ENCODE measurements at places on chromosomes 16 and 17.

DNA sequence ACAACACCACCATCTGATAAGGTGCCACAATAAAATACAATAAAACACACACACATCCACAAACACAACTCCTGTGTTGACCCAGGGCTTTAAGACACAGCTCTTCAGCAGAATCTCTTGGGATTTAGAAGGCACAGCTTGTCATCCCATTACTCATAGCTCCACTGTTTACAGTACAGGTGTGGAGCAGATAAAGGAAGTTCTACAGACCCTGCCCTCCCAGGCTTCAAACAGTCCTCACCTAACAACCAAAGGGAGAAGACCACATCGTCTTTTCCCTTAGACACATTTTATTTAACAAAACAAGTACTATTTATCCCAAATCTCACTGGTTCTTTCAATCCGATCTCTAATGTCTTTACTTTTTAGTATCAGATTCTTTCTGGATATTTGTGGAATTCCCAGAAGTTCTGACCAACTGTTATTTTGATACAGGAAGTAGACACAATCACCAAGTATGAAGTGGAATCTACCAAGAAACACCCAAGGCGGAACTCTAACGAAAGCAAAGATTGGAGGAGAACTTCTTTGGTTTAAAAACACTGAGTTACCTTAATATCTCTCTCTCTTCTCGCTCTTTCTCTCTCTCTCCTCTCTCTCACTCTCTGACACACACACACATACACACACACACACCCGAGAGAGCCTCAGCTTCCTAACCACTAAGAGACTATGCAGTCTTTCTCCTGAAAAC is 46.1 kb downstream of the CYTH1 start:
- no peak for DNase-seq

DNA sequence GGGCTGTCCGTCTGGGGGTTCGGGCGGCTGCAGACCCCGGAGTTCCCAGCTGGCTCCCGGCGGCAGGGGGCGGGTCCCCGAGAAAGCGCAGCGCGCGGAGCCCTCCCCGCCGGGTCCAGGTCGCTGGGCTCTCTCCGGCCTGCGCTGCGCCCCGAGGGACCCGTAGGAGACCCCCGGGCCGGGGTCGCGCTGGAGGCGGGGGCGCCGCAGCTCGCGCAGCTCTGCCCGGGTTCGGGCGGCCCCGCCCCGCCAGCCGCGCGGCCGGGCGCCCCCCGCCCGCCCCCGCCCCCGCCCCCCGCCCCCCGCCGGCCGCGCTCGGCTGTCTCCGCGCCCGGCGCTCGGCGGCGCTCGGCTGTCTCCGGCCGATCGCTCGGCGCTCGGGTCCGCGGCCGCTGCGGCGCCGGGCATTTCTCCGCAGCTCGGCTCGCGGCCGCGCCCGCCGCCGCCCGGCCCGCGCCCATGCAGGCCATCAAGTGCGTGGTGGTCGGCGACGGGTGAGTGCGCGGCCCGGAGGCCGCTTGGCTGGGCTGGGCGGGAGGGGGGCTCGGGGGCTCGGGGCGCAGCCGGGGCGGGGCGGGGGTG is at the start of gene RAC3:
RAC3 (plus strand) TSS at position 376 of the 582 bp plus-strand sequence; CDS start at position 460, 84 bp downstream.
- peak; percentile 25 for DNase-seq

- DNase-seq: peak; percentile 48
Measured at GRCh38 chr16:86862595-86863280, 284.4 kb downstream of the FOXL1 start.

DNA sequence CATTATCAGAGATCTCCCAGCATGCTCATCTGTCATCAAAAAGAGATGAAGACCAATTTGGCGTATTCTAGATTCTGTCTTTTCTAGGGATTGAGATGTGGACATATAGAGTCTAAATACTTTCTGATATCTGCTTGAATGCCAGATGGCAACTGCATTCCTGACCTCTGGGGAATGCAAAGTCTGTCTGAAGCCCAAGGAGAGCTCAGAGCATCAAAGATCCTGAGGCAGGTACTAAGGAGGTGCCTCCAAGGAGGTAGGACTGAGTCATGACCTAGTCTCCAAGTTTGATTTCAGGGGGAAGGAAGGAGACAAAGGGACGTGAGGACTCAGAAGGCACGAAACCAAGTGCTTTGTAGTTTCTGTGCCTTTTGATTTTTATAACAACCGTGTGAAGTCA is 448.4 kb downstream of the HS3ST3B1 start:
- no peak for DNase-seq

- DNase-seq: no peak
Measured at GRCh38 chr17:61376931-61377838, 22.5 kb upstream of the TBX2 start.

DNA sequence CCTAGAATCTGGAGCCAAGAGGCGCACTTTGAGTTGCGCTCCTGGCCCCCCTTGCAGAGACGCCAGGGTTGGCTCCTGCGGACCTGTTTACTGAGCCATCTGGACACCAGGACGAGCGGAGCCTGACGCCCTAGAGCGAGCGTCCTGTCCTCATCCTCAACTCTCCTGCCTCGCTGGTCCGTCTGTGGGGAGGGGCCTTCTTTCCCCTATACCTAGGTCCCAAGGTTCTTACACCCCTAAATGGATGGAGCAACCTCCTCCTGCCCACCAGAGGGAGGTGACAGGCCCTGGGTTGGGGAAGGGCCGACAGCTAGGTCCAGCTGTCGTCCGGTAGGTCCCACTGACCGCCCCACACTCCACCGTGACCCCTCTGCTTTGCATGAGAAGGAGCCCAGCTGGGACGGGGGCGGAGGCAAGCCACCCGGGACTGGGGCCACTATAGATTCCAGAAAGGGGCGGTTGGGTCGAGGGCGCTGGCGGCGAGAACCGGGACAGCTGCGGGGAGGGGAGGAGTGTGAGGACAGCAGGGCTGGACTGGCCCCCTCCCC is 3.1 kb upstream of the LHX1 start:
- no peak for DNase-seq

DNA sequence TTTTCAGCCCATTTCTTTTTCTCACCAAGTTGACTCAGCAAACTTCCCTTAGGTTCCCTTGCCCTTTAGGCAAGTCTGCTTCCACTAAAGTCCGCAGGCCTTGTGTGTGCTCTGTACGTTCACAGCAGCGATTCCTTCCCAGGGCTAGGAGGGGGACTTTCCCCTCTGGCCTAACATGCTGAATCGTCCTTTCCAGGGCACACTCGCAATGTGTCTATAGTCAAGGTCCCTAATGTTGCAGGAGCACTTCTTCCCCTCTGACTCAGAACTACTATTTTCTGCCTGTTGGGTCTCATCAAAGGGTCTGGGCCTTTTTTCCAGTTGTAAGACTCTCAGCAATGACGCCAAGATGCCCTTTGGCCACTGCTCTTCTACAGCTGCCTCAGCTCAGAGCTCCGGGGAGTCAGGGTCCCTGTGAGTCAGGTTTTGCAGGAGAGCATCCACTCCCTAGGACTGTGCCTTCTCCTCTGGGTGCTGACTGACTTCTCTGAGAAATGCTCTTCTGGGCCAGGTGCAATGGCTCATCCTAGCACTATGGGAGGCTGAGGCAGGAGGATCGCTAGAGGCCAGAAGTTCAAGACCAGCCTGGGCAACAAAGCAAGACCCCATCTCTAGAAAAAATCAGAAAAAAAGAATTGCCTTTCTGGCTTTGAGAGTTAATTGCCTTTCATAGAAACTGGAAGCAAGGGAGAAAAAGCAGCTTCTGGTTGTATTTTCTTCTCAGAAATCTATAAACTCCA is 64.4 kb upstream of the TBX2 start:
- DNase-seq: no peak

- no peak for DNase-seq
Measured at GRCh38 chr17:13243585-13243984, 225.8 kb upstream of the ELAC2 start.

DNA sequence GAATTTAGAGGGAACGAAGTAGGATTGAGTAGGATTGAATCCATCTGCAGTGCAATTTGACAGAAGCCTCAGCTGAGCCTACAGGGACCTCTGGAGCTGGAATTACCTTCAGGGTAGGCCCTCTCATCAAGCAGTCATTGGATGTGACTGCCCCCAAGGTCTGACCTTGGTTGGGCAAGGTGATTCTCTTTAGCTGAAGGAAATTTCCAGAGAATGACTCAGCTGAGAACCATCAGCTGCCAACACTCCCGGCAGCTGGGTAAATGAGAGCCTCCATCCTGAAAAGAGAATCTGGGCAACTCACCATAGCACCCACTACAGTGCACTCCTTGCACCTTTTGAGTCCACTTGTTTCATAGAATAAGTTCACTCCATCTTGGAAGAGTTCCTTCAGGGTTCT is 113.5 kb upstream of the MED13 start:
- DNase-seq: no peak

DNA sequence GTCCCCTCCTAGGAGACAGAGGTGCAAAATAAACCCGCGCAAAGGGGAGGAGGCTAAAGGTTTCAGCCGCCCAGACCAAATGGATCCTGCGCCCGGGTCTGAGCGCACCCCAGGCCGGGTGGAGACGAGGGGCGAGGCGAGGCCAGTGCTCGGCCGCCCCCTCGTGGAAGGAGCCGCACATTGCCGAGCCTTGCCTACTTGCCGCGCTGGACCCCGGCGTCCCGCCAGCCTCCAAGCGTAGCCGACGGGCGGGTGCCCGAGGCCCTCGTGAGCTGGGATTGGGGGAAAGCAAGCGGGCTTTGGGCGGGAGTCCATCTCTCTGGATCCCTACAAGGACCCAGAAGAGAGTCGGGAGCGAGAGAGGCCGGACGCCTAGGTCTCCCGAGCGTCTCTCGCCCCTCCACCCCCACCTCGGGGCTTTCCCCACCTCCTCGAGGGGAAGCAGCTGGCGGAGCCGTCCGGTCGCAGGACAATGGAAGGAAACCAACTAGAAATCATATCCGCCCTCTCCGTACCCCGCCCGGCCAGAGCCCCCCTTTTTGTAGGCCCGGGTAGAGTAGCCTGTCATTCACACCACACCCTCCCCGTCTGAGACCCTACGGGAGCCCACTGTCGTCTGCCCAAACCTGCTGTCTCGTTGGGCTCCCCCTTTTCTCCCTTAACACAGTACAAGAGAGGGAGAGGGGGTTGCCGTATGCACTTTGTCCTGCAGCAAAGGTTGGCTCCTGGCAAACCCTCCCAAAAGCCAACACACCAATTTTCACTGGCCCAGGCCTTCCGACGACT is 664 bp upstream of the BCL6B start:
- DNase-seq: peak; percentile 62

GRCh38 chr17:49747632-49748031 is 16.3 kb downstream of the FAM117A start:
- no peak for DNase-seq

GRCh38 chr17:14923981-14924380 is 341.1 kb downstream of the PMP22 start:
- no peak for DNase-seq

GRCh38 chr17:65228734-65229620 is 91.8 kb downstream of the RGS9 start:
- DNase-seq: peak; percentile 71

- no peak for DNase-seq
Measured at GRCh38 chr16:4293181-4293716, 20.4 kb upstream of the TFAP4 start.

- no peak for DNase-seq
Measured at GRCh38 chr16:46839986-46840443, 9.0 kb upstream of the C16orf87 start.

- DNase-seq: no peak
Measured at GRCh38 chr17:56545106-56545505, 48.4 kb upstream of the NOG start.

DNA sequence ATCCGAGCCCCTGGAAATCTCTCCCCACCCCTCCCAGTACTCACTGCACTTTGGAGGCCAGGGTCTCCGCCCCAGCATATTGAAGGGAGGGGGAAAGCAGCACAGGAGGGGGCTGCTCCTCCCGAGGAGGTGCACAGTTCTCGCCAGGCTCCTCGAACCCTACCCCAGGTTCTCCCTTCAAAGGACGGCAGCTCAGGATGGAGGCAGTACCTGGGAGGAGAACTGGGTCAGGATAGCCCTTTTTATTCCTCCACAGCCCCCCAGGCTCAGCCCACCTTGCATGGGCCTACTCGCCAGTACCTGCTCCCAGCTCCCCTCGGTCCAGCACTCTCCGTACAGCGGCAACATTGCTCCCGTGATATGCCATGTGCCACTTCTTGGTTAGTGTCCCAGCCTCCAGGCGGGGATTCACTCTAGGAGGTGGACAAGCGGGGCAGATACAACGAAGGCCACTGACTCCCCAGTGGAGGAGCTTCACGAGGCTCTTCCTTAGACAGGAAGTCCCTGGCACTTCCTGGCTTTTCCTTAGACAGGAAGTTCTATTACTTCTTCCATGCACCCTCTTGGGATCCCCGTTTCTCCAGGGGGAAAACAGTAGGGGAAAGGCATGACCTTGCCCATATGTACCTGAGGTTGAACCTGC is 2.1 kb upstream of the GPS2 start:
- DNase-seq: no peak

DNA sequence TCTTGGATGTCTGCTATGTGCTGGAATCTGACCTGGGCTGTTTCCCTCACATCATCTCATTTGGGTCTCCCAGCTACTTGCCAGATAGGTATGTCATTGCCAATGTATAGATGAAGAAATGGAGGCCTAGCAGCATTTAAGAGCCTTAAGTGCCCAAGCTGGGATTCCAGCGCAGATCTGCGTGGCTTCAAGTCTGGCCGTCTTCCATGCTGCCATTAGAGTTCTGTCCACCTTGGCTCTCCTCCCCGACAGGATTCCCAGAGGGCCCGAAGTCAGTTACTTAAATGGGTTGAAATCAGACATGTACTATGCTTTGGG is 33.0 kb upstream of the CCR7 start:
- no peak for DNase-seq

GRCh38 chr17:13640551-13640950 is 38.8 kb upstream of the HS3ST3A1 start:
- no peak for DNase-seq

DNA sequence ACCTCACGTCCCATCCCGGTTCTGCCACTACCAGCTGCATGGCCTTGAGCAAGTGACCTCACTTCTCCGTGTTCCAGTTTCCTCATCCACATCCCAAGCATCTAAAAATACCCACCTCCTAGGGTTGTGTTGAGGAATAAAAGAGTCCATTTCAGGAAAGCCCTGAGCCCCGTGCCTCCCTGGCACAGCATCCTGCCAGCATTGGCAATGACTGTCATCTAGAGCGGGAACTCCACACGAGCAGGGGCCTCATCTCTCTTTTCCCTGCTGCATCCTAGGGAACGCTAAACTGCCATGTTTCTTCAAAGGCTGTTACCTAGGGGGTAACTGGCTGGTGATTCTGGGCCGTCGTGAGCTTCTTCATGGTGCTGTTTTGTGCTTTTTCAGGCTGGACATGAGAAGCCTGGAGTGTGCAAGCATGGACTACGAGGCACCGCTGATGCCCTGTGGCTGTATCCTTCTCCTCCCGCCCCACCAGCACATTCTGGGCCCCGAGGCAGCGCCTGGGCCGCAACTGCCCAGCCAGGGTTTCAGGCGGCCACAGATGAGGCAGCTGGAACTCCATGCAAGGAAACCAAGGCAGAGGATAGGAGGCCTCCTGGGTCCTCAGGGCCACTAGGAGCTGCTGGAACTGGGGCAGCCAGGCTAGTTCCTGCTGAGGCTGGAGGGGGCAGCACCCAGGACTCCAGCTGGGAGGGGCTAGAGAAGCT is 221.4 kb downstream of the KATNIP start:
- DNase-seq: no peak

DNA sequence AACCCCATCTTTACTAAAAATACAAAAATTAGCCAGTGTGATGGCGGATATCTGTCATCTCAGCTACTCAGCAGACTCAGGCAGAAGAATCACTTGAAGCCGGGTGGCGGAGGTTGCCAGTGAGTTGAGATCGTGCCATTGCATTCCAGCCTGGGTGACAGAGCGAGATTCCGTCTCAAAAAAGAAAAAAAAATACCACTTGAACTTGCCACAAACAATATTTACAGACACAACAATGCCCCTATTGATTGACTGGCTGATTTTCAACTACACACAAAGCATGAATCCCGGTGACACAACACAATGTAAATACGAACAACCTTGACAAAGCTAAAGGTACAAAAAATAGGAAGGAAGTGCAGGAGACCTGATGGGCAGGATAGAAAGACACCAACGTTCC is 49.3 kb downstream of the NXN start:
- DNase-seq: no peak
